ENCODE measurements at places on chromosomes 16 and 17. TPM values are rescaled to one million over a fixed set of nuclear protein-coding genes. Genes with fewer than 3 reads are reported as not detected.

The GPR139 gene
- not detected for total RNA-seq

The PROCA1 gene
- 0.96 TPM for total RNA-seq

The NR1D1 gene
- 63.7 TPM for total RNA-seq

The TEKT5 gene
- 0.37 TPM for total RNA-seq

The JPH3 gene
- 0.10 TPM for total RNA-seq

The ASB16 gene
- 0.37 TPM for total RNA-seq

The TUBB3 gene
- total RNA-seq, result 173 TPM

The NUPR1 gene
- 2.2 TPM for total RNA-seq

The CTRB1 gene
- total RNA-seq, result 5.6 TPM

The ASPA gene
- not detected for total RNA-seq

The P2RX5 gene
- 9.0 TPM for total RNA-seq

The FAM83G gene
- total RNA-seq, result 33.9 TPM

The ASPHD1 gene
- total RNA-seq, result 18.4 TPM

The FBXO39 gene
- not detected for total RNA-seq

The SOX9 gene
- total RNA-seq, result 69.2 TPM

The SYCE1L gene
- 25.7 TPM for total RNA-seq

The CD68 gene
- 7.0 TPM for total RNA-seq

The OR3A1 gene
- total RNA-seq, result not detected

The EME2 gene
- total RNA-seq, result 36.3 TPM

The CFAP52 gene
- total RNA-seq, result not detected

The CLEC10A gene
- total RNA-seq, result not detected

The KDM8 gene
- total RNA-seq, result 5.3 TPM

The CCL18 gene
- total RNA-seq, result not detected

The MAP2K6 gene
- total RNA-seq, result 0.22 TPM

The SOST gene
- not detected for total RNA-seq

The SMPD3 gene
- 0.89 TPM for total RNA-seq

The TMEM235 gene
- total RNA-seq, result not detected
